Natural killer cell (primary cell): ENCODE measurements at places on chromosomes 6 and 20. TPM values are rescaled to one million over a fixed set of nuclear protein-coding genes. Genes with fewer than 3 reads are reported as not detected.
A peak's percentile ranks its signal among the peaks of the same experiment; 100 is the strongest.

The ATP9A gene
- 1.4 TPM for total RNA-seq

The ENPP1 gene
- total RNA-seq = 0.45 TPM

DNA sequence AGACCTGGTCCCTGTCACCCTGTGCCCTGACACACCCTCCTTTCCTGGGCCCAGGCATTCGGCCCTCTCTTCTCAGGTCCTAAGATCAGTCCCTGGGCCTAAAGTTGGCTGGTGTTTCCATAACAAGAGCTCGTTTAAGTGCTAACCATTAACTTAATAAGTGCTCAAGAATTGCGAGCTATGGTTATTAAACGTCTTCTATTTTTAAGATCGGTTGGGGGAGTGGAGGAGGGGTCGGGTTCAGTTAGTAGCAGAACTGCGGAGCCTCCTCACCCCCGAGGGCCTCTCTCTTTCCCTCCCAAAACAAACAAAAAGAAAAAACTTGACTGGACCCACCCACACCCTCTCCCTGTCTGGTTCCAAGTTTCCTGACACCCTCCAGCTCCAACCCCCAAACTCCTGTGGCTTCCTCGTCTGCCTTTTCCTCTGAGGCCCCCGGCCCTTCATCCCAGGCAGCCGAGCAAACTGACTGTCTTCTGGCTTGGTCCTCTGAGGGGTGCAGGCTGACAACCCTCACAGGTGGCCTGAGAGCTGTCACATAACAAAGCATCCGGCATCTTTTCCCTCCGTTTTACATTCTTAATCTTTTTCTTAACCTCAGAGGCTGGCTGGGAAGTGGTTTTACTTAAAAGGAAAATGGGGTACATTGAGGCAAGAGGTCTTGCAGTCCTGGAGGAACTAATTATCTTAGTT is 2.0 kb downstream of the STK35 start:
- DNase-seq = peak; percentile 12

GRCh38 chr6:5208057-5208456 is 52.7 kb downstream of the LYRM4 start:
- no peak for DNase-seq
